ENCODE measurements at places on chromosomes 13 and 19.

DNA sequence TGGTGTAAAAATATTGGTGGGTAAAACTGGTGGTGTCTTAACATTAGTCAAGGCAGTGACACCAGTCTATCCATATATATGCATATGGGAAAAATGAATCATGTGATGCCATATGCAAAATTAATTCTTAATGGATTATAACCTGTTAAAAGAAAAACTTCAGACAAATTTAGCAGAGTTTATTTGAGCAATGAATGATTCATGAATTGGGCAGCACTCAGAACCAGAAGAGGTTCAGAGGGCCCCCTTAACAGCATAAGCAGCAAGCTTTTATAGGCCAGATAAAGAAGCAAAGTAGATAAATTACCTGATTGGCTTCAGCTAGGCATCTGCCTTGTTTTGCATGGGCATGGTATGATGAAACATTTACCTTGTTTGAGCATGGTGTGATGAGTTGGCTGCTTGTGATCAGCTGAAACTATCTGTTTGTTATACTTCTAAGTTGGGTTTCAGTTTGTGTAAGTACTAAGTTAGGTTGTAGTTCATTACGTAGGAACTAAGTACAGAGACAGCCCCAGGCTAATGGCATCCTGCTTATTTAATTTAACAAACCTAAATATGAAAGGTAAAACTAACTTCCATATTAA lies 66.6 kb downstream of the DNAJC15 start:
- ATAC-seq, result no peak

GRCh38 chr13:55554741-55555140 lies 1586.0 kb upstream of the PRR20A start:
- ATAC-seq, result no peak

GRCh38 chr13:67518785-67519184 lies 288.6 kb upstream of the PCDH9 start:
- no peak for ATAC-seq

DNA sequence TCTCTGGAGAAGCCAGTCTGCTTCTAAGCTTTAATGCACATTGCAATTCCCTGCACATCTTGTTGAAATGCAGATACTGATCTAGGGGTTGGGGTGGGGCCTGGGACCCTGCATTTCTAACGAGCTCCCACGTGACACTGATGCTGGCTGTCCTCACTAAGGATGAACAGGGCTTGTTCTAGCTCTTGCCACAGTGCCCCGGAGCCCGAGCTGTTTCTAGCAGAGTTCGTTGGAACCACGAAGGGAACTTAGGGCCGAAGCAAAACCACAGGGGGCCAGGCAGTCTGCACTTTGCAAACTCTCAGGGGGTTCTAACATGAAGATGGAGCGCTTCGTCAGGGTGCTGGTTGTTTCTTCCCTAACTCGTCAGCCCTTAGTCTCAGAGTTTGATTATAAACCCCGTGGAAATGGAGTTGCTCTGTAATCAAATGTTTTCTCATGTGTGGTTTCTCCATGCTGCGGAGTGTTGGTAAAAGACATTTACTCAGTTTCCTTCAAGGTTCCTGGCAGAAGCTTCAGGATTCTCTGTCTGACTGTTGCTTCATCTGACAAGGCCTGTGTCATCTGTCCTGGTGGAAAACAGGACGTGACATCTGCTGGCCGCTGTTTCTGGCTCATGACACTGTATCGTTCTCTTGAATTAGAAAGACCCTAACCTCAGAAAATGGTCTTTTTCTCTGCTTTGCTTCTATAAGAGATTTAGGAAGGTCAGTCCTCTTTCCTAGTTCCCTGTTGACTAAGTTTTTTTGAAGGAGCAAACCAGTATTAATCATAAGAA lies 221.5 kb downstream of the TEX29 start:
- ATAC-seq, result no peak

GRCh38 chr19:18946918-18947317 lies 5.9 kb upstream of the HOMER3 start:
- no peak for ATAC-seq

- no peak for ATAC-seq
Observed at GRCh38 chr13:32039528-32039927, 8.0 kb downstream of the FRY start.

- ATAC-seq, result no peak
Observed at GRCh38 chr13:40194224-40194806, 472.1 kb downstream of the FOXO1 start.

DNA sequence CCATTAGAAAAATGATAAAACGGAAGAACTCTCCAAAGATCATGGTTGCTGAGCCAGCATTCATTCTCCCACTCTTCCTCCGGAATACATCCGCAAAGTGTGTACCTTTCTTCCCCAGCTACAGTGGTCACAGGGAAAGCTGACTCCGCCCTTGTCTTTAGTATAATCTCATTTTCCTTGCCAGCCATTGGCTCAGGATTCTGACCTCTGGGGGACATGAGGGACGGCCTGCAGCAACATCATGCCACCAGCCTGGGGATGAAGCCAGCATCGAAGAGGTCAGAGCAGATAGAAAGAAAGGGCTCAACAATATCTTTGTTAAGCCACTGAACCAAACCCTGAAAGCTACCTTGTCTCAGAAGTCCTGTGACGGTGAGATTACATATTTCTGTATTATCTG lies 46.3 kb upstream of the TPP2 start:
- no peak for ATAC-seq

GRCh38 chr13:53254500-53254899 lies 225.9 kb downstream of the OLFM4 start:
- ATAC-seq, result no peak

DNA sequence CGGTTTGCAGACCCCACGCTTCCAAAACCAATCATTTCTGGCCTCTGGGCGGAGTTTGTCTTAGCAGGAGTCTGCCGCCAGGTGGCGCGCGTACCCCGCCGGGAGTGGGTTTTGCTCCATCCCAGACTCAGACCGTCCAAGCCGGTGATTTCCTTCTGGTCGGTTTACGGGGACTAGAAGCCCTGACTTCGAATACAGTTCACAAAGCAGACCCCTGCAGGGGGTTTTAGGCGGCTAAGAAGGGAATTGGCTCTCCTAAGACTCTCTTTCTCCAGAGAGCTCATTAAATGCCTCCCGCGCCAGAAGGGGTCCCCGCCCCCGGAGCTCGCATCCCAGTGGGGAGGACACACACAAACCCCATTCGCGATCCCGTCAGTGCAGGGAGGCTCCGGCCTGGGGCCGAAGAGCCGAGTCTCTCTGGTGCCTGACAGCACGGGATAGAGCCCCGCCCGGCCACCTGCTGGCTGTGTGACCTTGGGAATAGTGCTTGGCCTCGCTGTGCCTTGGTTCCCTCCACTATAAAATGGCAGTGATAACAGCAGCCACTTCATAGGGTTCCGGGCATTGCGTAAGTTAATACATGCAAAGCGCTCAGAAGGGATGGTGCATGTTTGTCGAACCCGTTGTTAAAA lies 8.6 kb upstream of the NUP62 start:
- ATAC-seq, result peak; percentile 85

DNA sequence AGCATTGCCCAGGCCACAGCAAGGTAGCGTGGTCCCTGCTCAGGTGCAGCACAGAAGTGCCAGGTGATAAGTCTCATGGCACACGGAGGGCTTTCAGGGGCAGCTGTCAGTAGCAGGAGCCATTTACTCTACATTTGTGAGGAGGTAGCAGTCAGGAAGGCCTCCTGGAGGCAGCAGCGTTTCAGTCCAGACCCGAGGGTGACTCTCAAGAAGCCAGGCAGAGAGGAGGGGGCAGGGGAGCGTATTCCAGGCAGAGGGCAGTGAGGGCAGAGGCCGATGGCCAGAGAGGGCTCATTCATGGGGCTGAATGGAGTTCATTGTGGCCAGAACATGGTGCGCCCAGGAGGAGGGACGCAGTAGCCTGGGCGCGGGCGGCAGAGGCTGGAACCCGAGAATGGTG lies 8.9 kb downstream of the PIAS4 start:
- no peak for ATAC-seq
